GM19239 (cell line): ENCODE measurements at places on chromosomes 5 and 9.

- no peak for DNase-seq
Observed at GRCh38 chr5:83919071-83920041, 198.7 kb upstream of the HAPLN1 start.

DNA sequence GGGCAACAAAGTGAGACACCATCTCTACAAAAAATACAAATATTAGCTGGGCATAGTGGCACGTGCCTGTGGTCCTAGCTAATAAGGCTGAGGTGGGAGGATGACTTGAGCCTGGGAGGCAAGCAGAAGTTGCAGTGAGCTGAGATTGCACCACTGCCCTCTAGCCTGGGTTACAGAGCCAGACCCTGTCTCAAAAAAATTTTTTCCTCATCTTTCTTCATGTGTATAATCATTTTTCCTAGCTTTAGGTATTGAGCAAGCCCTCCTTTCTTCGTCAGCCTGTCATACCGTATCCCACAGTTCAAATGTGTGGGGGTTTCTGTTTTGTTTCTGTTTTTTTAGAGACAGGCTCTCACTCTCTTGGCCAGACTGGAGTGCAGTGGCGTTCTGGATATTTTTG lies 41.3 kb downstream of the EHMT1 start:
- no peak for DNase-seq

- no peak for DNase-seq
Observed at GRCh38 chr5:59528202-59528862, 365.2 kb downstream of the PDE4D start.

DNA sequence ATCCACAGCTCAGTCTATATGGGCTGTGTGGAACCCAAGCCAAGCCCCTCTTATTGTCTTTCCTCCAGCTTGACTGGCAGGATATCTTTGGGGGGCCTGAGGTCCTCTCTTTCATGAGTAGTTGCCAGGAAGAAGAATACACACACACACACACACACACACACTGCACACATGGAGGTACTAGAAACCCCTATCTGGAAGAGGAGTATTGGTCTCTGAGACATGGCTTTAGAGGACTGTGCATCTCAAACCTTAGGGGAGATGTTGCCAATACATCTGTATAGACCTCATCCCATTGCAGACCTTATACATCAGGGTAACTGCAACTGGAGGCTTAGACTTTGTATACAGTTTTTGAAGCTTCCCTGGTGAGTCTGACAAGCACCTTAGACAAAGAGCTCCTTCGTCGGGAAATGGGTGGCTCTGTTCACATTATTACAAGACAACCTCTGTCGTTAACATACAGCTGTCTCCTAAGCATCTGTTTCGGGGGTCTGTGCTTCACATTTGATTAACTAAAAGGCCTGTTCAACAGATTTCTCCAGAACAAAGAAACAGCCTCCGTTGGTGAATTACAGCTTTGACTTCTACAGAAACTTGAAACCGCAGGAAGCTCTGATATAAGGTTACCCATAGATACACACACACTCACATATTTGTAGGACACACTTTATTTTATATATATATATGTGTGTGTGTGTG lies 5.5 kb upstream of the ENTREP1 start:
- DNase-seq = no peak

GRCh38 chr5:154059039-154059430 lies 20.3 kb downstream of the MFAP3 start:
- no peak for DNase-seq

- no peak for DNase-seq
Observed at GRCh38 chr5:170715141-170715540, 68.4 kb upstream of the GABRP start.

GRCh38 chr9:138010861-138011260 lies 133.3 kb downstream of the CACNA1B start:
- DNase-seq = no peak

- DNase-seq = no peak
Observed at GRCh38 chr9:138047469-138048040, 170.0 kb downstream of the CACNA1B start.

DNA sequence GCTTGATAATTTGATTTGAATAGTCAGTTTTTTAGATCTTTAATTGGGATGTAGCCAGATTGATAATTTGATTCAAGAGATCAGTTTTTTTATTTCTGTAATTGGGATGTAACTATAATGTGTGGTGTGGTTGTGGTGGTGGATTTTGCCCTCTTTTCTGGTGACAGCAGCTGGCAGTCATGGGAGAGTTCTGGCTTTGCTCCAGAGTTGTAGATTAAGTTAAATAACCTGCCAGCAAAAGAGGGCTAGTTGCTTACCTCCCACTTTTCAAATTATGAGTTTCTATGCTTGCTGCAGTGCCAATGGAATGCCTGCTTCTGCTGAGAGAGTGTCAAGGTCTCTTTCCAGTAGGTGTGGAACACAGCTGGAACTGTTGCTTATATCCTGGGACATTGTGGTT lies 315.1 kb downstream of the CCDC171 start:
- no peak for DNase-seq

DNA sequence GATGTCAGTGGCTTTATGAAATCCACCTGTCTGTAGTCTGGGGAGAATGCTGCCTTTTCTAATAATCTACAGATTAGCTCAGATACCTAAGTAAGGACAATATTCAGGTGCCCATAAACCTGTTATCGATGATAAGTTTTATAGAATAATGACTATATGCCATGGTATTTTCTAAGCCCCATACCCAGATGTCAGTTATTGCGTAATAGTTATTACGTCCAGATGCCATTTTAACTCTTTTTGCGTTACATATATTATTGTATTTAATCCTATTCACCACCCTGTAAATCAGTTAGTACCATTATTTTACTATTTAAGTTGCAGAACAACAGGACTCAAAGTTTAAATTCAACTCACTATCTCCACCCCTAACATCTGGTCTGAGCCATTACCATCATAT lies 1343.9 kb upstream of the ACO1 start:
- no peak for DNase-seq

DNA sequence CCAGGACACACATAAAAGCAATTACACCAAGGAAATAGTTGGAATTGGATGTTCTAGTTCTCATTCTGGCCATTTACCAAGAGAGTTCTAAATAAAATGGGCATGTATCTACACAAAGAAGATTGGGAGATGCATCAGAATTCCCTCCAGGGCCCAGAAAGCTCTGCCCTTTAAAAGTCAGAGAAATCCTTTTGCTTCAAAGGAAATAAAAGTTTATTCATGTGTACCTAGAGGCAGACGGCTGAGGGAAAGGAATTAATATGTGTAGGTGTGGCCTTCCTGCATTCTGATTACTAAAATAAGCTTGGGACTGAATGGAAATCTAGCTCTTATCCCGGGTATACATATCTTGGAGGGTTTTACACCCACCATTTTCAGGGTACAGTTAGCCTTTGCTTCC lies 719.4 kb downstream of the SEMA5A start:
- no peak for DNase-seq

DNA sequence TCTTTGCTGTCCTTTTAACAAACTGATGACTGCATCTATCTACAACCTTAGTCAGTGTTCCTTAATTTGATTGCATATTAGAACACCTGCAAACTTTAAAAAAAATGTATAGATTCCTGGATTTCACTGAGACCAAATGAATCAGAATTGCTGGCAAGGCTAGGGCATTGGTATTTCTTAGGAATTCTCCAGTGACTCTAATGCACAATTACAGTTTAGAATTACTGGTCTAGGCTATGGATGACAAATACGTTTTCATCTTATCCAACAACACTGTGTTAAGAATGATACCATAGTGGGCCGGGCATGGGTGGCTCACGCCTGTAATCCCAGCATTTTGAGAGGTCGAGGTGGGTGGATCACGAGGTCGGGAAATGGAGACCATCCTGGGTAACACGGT lies 545.9 kb upstream of the RIOK2 start:
- DNase-seq = no peak

DNA sequence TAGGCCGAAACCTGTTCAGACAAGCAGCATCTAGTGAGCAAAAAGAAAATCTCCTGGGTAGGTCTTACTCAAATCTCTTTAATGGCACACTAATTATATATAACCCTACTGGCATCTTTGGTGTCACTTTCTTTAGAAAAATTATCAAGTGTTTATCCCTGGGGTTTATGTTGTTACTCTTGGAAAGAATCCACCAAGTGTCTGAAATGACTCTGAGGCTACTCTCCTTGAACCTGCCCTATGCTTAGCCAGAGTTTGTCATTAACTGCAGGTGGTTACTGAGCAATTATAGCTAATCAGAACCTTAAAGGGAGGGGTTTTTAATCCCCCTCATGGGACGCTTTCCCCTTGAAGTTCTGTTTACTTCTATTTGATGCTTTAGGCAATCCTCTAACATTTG lies 381.9 kb downstream of the PLK2 start:
- DNase-seq = no peak

DNA sequence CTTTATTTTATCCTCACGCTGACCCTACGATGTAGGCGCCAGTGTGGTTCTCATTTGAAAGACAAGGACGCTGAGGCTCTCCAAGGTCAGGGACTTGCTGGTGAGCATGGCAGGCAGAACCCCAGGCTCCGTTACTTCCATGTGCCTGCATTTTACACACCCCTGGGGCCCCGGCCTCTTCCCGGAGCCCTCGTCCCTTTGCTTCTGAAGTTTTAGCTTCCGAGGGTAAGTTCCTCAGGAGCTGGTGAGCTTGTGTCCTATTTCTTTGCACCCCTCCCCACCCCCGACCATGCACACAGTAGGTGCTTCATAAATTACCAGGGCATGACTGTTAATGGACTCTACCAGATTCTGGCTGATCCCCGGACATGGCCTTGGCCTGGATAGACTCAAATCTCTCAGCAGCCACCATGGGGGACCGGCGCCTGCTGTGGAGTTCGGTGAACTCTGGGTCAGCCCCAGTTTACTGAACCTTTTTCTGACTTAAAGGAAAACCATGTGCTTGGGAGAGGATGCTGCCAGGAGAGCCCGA lies 59.3 kb upstream of the RNU6ATAC start:
- DNase-seq = no peak

DNA sequence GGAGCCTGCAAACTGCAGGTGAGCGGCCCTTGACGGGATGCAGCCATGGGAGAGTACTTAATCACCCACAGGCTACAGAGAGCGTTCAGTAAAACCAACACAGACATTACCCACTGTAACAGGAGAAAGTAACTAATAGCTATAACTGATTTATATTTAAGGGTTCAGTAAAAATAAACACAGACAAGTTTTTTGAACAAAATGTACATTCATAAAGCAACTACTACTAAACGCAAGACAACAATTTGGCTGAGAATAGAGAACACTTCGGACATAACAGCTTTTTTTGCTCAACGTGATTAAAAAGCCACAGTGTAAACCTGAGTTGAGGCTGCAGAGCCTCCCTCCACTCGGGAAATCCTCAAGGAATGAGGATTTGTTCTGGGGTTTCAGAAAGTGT lies 61.7 kb downstream of the LIFR start:
- DNase-seq = no peak

- no peak for DNase-seq
Observed at GRCh38 chr5:148855249-148856008, 29.0 kb downstream of the ADRB2 start.
